ENCODE measurements at places on chromosomes 13 and 19.

GRCh38 chr13:80339563-80339911 is 1.4 kb downstream of the SPRY2 start:
- DNase-seq, result no peak

GRCh38 chr19:19627621-19628500 is at the start of gene LPAR2:
Gene LPAR2, minus strand, starts transcription at chr19:19628220. Its CDS starts 945 bp downstream, at chr19:19627275.
- no peak for DNase-seq

DNA sequence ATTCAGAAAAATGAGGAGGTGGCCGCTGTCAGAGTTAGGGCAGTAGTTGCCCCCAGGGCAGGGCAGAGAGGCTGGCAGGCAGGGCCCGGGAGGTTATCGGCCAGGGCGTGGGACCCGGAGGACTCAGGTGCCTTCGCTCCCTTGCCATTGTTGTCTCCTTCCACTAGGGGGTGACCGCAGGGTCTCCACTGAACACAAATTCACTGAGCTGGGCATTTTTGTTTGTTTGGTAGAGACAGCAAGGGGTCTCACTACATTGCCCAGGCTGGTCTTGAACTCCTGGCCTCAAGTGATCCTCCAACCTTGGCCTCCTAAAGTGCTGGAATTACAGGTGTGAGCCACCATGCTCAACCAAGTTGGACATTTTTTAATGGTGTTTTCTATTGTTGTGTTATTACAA is 25.1 kb downstream of the CARS2 start:
- no peak for DNase-seq

DNA sequence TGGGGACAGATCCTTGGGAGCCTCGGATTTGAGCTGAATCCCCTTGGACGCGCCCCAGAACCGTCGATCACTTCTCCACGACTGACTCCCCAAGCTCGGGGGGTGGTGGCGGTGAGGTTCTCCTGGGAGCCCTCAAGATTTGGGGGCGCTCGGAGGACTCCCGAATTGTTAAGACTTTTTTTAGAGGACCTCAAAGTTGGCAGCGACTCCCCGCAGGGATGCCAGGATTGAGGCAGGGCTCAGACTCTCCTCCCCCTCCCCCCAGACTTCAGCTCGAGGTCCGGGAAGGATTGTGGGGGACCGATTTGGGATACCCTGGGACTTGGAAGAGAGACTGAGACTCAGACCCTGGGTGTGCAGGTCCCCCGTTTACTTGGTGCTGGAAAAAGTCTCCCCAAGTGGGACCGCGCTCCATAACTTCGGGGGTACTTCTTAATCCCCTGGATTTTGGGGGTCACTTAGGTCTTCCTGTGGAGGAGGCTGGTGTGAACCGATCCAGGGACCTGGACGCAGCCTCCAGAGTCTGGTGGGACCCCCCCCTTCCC is 665 bp downstream of the VASP start:
- DNase-seq, result peak; percentile 41

GRCh38 chr19:56476093-56476492 is 1.1 kb downstream of the ZNF667 start:
- DNase-seq, result no peak

DNA sequence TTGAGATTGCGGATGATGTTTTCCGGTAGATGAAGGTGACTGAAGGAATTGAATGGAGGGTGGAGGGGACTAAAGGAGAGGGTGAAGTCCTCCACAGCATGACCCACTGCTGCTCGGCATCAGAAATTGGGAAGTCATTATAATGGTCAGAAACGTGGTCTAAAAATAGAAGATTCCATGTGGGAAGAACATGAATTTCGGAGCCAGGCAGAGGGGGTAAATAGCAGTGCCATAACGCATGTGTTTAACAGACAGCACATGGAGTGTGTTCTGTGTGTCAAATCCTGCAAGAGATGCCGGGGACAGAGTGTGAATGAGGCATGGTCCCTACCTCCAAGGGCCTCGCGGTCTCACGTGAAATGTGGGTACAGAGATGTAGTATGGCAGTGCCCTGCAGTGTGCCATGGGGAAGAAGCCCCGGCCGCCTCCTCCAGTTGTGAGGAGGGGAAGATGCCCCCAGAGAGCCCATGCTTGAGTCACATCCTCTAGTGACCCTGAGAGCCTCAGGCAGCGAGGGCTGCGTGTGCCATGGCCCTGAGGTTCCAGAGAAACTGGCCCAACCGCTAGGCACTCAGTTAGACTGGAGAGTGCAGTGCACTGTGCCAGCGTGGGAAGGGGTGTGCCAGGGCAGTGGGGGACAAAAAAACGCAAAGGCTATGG is 106.1 kb downstream of the COL4A2 start:
- DNase-seq, result no peak

- DNase-seq, result no peak
Measured at GRCh38 chr13:113534236-113534860, 43.8 kb upstream of the DCUN1D2 start.

GRCh38 chr13:112626124-112626523 is 38.2 kb upstream of the TUBGCP3 start:
- DNase-seq, result no peak

DNA sequence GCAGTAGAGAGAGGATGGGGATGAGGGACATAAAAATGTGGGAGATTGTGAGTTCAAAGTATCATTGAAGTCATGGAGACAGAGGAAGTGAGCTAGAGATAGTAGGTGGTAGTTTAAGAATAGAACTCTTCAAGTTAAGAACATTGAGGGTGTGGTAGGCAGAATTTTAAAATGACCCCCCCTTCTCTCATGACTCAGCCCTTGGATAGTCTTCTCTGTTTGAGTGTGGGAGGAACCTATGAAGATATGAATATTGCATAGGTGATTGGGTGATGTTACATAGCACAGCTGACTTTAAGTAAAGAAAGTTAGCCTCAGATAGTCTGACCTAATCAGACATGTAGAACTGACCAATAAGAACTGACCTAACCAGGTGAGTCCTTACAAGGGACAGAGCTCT is 418.6 kb downstream of the FOXO1 start:
- no peak for DNase-seq

DNA sequence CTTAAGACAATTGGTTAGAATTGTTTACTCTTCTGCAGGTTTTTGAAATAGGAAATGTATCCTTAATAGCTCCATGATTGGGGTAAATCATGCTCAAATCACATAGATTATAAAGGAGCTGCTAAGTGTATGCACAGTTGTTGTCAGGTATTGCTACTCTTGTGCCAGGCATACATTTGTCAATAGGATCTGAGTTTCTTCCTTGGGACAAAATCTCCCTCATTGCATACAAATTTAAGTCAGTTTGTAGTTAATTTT is 109.3 kb upstream of the MLNR start:
- no peak for DNase-seq

DNA sequence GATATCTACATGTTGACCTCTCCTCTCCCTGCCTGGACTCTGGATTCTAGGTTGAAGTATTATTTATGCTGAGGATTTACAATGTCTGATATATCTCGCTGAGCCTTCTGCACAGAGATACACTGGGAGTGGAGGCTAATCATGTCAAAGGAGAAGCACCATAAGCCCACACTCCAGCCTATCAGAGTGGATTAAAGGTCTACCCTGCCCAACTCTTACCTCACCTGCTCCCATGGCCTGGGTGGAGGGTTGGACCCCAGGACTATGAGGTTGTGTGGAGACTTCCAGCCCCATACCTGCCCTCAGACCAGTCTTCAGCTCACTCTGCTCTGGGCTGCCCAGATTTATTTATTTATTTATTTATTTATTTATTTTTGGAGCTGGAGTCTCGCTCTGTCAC is 15.4 kb downstream of the OR10H4 start:
- DNase-seq, result no peak

GRCh38 chr19:54017261-54017660 is 25.8 kb downstream of the CACNG6 start:
- DNase-seq, result no peak

DNA sequence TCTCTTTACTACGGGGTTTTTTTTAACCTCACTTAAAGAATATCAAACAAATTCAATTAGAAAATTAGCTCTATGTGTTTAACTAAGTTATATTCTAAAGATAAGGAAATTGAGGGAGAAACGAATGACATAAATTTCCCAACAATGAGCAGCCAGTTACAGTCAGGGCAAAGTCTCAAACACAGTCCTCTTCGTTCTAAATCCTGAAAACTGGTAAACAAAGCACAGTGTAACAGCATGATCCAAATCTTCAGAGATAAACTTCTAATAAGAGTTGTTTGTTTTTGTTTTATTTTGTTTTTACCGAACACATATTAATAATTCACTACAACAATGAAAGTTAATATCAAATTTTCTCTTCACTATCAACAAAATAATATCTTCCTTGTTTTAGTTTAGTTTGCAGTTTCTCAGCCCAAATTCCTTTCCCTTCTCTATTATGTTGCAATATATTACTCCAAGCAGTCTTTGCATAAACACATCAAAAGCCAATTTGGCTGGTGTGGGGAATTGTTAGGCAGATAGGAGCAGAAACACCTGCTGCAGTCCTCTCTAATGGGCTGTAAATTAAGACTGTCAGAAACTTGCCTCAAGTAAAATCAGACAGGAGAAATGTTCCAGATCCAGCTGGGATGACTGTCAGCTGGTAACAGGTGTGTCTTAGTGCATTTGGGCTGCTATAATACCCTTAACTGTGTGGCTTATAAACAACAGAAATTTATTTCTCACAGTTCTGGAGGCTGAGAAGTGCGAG is 106.5 kb upstream of the SGCG start:
- no peak for DNase-seq

- no peak for DNase-seq
Measured at GRCh38 chr19:33665776-33666595, 44.2 kb downstream of the CHST8 start.

- DNase-seq, result no peak
Measured at GRCh38 chr19:40981591-40981990, 9.5 kb upstream of the CYP2B6 start.

DNA sequence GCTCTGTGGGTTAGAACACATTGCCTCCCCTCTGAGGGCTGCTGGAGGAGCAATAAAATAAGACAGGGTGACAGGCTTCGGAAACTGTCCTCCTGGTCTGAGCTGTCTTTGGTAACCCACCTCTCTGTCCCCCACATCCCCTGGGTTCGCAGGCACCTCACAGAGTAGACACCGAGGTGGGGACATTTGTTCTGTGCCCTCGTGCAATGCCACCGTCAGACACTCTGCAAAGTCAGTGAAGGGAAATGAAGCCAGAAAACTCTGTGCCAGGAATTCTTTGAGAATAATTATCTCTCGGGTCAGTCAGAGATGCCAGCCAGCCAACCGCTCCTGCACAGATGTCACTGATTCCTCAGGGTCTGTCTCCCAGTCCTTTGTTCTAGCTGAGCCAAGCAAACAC is 493.6 kb downstream of the FOXO1 start:
- DNase-seq, result no peak

DNA sequence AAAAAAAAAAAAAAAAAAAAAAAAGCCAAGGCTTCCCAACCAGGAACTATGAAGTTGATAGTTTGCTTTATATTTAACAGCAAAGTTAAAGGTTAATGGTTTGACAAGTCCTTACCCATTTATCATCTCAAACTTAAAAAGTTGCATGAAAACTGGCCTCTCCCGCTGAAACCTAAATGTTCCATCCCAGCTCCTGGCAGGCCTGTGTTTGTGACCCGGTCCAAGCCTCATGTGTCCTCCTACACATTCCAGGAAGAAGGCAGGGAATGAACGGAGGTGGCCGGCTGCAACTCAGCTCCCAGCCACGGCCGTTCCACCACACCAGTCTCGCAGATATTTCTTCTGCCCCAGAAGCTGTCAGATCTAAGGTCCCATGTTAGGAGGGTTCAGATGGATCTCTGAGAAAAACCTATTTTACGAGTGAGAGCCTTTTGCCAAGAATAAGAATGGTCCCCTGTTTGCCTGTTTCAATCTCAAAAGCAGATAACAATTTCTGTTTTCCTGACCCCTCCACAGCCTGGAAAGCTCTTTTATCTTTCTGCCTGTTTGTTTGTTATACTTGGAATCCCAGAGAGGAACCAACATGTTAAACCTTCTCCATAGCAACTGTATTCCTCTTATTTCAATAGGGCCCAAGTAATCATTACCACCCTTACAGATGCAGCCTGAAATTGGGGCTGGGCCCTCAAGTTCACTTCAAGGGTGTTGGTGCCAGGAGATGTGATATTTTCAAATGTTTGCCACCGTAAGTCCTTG is 56.5 kb downstream of the KCTD12 start:
- DNase-seq, result no peak

DNA sequence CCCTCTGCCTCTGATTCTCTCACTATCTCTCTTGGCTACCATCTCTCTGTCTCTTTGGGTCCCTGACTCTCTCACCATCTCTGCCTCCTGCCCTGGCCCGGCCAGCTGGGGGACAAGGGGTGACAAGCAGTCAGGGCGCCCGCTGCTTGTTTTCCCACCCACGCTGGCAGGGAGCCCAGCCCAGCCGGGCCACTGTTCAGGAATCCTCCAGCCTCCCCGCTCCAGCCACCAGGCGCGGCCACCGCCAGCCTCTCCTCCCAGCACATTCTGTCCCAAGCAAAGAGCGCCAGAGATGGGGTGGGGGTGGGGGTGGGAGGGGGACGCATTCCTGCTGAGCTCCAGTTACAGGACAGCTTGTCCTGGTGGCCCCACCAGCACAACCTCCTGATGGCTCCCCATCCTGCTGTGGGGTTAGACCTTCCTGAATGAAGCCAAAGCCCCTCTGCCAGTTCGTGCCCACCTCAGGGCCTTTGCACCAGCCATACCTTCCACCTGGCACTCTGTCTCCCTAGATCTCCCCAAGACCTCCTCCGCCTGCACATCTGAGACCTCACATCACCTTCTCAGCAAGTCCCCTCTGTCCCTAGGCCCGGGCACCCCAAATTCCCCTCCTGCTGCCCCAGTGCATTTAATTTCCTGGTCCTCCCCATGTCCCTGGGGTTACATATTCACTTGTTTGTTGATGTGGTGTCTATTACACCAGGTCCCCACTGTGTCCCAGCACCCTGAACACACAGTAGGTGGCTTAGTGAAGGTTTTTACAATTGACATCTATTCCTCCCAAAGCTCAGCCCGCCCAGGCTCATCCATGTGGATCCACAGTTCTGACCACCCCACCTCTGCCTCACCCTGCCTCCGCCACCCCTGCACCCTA is 12.5 kb downstream of the ARRDC2 start:
- no peak for DNase-seq

DNA sequence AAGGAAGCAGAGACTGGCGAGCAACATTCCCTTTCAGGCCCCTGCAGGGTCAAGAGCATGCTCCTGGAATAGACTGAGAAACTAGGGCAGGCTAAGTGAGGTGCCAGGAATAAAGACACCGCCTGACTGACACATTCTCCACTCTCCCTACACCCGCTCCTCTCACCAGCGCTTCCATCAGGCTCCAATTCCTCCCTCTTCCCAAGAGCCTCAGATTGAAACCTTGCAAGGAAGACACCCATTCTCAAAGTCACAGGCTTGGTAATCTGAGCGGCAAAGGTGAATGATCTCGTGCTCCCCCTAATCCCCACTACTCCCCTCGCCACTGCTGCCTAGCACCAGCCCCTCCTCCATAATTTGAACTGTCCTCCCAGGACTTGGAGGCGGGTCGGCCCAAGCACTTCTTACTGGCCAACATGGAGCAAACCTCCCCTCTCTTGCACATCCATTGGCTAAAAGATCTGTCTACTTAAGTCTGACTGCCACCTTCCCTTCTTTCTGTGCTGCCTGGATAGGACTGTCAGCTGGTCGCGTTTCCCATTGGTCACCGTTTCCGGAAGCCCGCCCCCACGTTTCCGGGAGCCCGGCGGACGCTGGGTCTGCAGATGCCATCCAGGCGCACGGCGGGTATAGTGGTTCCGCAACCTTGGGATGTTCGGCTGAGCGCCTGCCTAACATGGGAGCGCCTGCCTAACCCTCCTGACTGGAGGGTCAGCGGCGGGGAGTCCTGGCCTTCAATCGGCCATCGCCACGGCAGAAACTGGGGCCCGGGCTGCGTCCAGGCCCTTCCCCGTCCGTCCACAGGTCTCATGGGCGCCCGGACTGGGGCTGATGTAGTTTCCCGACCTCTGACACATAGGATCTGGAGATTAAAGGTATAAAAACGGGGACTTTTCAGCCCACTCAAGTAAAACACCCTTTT is 33.6 kb downstream of the ZNF383 start:
- DNase-seq, result no peak

- no peak for DNase-seq
Measured at GRCh38 chr13:59728896-59729545, 434.7 kb downstream of the DIAPH3 start.

Data from NK-92 treated with Interleukin-12 subunit alpha and Interleukin-12 subunit beta, amount 100 ng/mL, for 24 hours (cell line).